Activated CD4-positive, CD25-positive, alpha-beta regulatory T cell (primary cell): ENCODE measurements at places on chromosomes 7 and 10.

GRCh38 chr7:26900251-26900650, 35.9 kb upstream of the SKAP2 start:
- DNase-seq, result no peak

DNA sequence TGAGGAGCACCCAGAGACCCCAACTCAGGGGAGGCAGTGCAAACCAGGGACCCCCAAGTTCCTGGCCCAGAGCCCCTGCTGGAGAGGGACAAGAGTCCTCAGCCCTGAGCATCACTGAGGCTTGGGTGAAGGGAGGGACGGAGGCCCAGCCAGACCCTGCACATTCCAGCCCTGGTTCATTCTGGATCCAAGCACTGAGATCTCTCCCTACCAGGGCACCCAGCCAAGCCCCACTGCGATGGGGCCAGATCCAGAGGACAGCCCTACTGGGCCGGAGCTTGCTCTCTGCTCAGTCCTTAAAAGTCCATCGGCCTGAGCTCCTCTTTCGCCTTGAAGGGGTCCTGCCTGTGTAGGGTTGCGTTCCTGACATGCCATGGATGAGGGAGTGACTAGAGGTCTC, 40.5 kb upstream of the RABGEF1 start:
- DNase-seq, result no peak

DNA sequence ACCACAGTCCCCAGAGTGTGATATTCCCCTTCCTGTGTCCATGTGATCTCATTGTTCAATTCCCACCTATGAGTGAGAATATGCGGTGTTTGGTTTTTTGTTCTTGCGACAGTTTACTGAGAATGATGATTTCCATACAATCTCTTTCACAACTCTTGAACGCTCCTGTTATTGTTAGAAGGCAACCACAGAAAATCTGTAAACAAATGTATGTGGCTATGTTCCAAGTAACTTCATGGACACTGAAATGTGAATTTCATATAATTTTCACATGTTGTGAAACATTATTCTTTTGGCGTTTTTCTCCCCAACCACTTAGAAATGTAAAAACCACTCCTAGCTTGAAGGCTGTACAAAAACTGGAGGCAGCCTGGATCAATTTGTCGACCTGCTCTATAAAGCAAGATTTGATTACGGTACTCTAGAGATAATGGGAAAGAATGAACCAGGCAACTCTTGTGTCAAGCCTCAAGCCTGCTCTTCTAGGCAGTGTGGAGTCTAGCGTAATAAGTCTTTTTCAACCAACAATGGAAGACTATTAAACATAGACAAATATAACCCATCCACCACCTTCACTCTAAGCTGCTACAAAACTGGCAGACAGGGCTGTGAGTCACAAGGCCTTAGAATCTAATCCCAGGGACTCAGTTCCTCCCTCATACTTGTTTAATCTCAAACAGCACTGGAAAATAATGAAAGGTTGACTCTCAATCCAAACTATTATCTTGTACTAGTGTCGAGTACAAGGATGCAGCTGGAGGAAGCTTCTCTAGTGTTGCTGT, 22.7 kb downstream of the ARL3 start:
- no peak for DNase-seq

GRCh38 chr10:13823096-13823708, 236.4 kb downstream of the PRPF18 start:
- DNase-seq, result no peak

GRCh38 chr7:85125176-85125575, 61.7 kb downstream of the SEMA3D start:
- DNase-seq, result no peak

- DNase-seq, result no peak
Measured at GRCh38 chr10:114754445-114755320, 66.9 kb upstream of the FHIP2A start.

GRCh38 chr10:76319661-76320060, 888.2 kb downstream of the LRMDA start:
- DNase-seq, result no peak

DNA sequence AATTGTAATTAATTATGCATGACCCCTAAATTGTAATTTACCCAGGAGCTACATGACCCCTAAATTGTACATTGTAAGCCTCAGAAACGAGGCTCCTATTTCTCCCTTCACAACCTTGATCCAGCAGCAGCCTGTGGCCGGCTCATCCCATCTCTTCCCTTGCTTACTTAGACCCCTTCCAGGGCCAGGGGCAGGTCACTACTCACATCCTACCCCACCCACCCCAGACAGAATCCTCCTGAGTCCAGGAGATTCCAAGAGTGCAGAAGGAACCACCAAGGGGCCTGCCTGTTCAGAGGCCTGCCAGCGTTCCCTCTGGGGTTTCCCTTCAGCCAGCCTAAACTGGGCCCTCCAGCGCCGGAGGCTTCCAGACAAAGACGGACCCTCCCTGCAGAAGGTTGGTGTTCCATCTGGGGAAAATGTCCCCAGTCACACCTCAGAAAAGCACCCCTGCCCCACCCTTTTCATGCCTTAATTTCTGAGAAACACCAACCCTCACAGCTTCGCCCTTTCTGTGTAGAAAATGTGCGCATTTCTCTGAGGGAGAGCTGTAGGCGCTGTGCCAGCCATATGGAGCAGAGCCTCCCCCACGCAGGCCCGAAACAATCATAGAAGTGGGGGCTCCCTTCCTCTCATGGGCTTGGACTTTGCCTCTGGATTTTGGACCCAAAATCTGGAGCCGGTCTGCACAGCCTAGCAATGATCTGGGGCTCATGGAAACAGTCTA, 19.2 kb downstream of the LEP start:
- DNase-seq, result no peak

- DNase-seq, result no peak
Measured at GRCh38 chr7:27590416-27590815, 72.3 kb downstream of the HIBADH start.

- no peak for DNase-seq
Measured at GRCh38 chr7:5694912-5695726, 86.3 kb downstream of the RNF216 start.

GRCh38 chr7:78130446-78131215, 332.1 kb downstream of the PHTF2 start:
- no peak for DNase-seq
